ENCODE measurements at places on chromosomes 1 and 21. TPM values are rescaled to one million over a fixed set of nuclear protein-coding genes. Genes with fewer than 3 reads are reported as not detected.

The DPH2 gene
- total RNA-seq, result 22.2 TPM

The CHIA gene
- total RNA-seq, result not detected

The MAEL gene
- 0.35 TPM for total RNA-seq

The TNFRSF18 gene
- 31.0 TPM for total RNA-seq

The AADACL4 gene
- total RNA-seq, result not detected

The CELA3B gene
- not detected for total RNA-seq

The MSH4 gene
- 0.27 TPM for total RNA-seq

The LRRC7 gene
- not detected for total RNA-seq

The CNIH3 gene
- 0.59 TPM for total RNA-seq

The SLC5A9 gene
- not detected for total RNA-seq

The PRAMEF2 gene
- not detected for total RNA-seq

The REN gene
- not detected for total RNA-seq

The ERICH3 gene
- not detected for total RNA-seq

The PLEKHA6 gene
- total RNA-seq, result 0.17 TPM

The SPRR2A gene
- total RNA-seq, result not detected

The VSIG8 gene
- total RNA-seq, result not detected

The NVL gene
- 29.9 TPM for total RNA-seq

The KLF17 gene
- not detected for total RNA-seq

The FAM163A gene
- not detected for total RNA-seq

The E2F2 gene
- 31.3 TPM for total RNA-seq

The TTC24 gene
- 3.1 TPM for total RNA-seq

The DNM3 gene
- total RNA-seq, result 0.98 TPM

The ASAP3 gene
- total RNA-seq, result 1.3 TPM

The TRPM2 gene
- 3.5 TPM for total RNA-seq

The SRM gene
- 207 TPM for total RNA-seq

The MYCL gene
- not detected for total RNA-seq
